ENCODE measurements at places on chromosomes 5 and 9. TPM values are rescaled to one million over a fixed set of nuclear protein-coding genes. Genes with fewer than 3 reads are reported as not detected.

DNA sequence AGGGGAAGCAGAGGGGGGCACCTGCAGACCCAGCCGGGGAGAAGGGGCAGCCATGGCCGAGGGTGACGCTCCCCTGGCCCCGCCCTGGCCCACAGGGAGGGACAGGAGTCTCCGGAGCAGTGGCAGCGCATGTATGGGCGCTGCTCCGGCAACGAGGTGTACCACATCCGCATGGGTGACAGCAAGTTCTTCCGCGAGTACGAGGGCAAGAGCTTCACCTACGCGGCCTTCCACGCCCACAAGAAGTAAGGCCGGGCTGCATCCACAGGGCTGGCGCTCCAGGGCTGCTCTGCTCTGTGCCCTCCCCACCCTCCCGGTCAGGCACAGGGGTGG lies 68.2 kb downstream of the KCNT1 start:
- H3K4me3 ChIP-seq = no peak overlapping the region
- no peak overlapping the region for H3K27ac ChIP-seq
- H3K27me3 ChIP-seq = peaks cover 10% of the 10 kb centered on the region
- H3K4me1 ChIP-seq = no peaks in the 10 kb centered on the region

DNA sequence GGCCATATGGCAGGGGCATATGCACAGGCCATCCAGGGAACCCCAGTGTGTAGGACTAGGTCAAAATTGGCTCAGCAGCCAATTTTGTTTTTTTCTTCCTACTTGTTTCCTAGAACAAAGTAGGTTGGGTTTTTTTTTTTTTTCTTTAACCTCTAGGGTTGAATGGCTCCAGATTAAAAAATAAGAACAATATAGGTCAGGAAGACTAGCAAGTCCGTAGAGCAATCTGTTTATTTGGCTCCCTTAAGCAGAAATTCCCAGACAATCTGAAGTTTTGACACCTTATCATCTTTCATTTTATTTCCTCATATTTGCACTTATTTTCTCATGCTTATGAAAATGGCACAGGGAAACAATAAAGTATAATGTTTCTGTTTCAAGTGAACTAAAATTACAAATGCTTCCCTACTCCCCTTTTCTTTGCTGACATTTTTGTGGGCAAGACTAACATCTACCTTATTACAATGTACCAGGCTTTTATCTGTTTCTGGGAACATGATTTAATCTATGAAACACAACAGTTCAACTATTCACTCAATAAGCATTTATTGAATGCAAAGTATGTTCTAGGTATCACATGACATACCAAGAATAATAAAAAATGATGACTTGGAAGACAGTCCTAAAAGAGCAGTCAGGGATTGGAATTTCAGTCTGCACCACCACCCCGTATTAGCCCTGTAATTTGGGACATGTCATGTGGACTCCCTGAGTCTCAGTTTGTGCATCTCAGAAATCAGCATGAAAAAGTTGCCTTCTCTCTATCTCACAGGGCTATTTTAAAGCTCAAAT lies 30.5 kb downstream of the TLR4 start:
- H3K27ac ChIP-seq = no peak overlapping the region
- peaks cover 20% of the 10 kb centered on the region for H3K4me1 ChIP-seq
- H3K27me3 ChIP-seq = no peaks in the 10 kb centered on the region
- DNase-seq = no peak

DNA sequence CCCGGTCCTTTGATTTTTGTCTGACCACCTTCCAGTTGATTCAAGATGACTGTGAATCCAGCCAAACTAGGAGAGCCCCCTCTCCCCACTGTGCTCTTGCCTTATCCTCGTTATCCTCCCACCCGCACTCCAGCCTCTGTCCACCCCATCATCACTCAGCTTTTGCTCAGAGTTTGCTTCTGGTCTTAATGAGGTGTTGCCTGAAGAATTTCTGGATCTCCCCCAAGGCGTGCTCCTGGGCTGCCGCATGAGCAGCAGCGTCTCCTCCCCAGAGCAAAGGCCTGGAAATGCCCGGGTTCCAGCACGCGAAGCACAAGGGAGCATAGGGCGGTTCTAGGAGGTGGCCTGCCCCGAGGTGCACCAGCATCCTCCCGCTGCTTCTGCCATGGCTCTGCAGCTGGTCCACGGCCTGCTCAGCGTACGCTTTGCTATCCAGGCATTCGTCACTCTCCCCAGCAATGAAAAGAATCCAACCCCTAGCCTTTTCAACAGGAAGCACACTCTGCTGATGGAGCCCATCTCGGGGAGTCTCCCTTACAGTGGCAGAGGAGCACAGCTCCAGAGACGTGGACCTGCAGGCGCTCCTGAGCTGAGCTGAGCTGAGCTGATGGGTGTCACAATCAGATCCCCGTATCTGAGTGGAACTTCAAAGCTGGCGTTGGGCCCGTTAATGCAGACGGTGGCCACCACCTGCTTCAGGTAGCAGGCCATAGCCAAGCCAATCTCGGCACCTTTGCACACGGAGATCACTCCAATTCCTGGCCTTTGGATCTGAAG lies 50.7 kb downstream of the BAAT start:
- no peaks in the 10 kb centered on the region for H3K4me1 ChIP-seq
- H3K36me3 ChIP-seq = no peaks in the 10 kb centered on the region
- no peak overlapping the region for H3K4me3 ChIP-seq
- no peak for DNase-seq

DNA sequence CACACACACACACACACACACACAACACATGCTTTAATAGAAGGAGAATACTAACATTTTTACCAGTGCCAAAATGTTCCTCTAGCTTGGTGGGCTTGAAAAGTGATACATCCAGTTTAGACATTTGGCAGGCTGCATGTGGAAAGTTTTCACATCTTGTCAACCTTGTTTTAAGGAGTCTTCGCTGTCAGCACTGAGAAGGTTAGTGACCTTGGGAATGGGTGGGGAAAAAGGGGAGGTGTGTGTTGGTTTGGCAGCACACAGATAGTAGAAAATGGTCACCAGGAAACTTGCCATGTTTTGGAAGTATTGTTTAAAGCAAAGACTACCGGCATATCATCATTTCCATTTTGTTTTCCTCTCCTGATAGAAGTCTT lies 346.5 kb upstream of the ADAMTSL1 start:
- peaks cover 59% of the 10 kb centered on the region for H3K4me1 ChIP-seq
- H3K27me3 ChIP-seq = no peaks in the 10 kb centered on the region
- no peaks in the 10 kb centered on the region for H3K36me3 ChIP-seq
- H3K27ac ChIP-seq = peak overlapping the region; percentile 58
- H3K4me3 ChIP-seq = no peak overlapping the region

GRCh38 chr9:24036459-24036858 lies 210.4 kb upstream of the ELAVL2 start:
- H3K27me3 ChIP-seq = no peaks in the 10 kb centered on the region
- no peak for DNase-seq
- no peaks in the 10 kb centered on the region for H3K4me1 ChIP-seq
- no peak overlapping the region for H3K27ac ChIP-seq
- H3K36me3 ChIP-seq = no peaks in the 10 kb centered on the region

GRCh38 chr9:132094314-132094791 lies 14.7 kb upstream of the MED27 start:
- H3K27me3 ChIP-seq = peaks cover 5% of the 10 kb centered on the region
- H3K4me1 ChIP-seq = no peaks in the 10 kb centered on the region
- H3K27ac ChIP-seq = no peak overlapping the region
- DNase-seq = no peak

GRCh38 chr5:172854451-172854871 lies 20.4 kb downstream of the ERGIC1 start:
- H3K27me3 ChIP-seq = no peaks in the 10 kb centered on the region
- no peak overlapping the region for H3K4me3 ChIP-seq
- peaks cover 3% of the 10 kb centered on the region for H3K36me3 ChIP-seq
- peak overlapping the region; percentile 88 for H3K27ac ChIP-seq
- H3K4me1 ChIP-seq = peaks cover 77% of the 10 kb centered on the region

DNA sequence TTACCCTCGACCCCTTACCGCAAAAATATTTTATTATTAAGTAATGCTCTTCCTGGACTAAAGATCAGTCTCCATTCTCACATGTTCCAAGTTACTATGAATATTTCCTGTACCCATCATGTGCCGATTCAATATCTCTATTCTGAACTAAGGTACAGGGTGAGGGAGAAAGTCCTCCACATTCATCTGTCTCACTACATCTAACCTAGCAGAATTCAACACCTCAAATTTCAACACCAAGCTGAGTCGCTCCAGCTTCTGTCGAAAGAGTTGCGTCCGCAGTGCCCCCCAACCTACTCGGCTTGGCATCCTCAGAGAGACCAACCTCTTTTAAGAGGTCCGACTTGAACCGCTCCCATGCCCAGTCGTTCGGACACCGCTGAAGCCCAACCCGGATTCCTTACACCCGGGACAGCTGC lies 1.0 kb downstream of the CERT1 start:
- peak overlapping the region; percentile 89 for H3K4me3 ChIP-seq
- no peak for DNase-seq
- no peaks in the 10 kb centered on the region for H3K36me3 ChIP-seq
- H3K27ac ChIP-seq = peak overlapping the region; percentile 97

GRCh38 chr5:80884086-80884813 lies 75.9 kb upstream of the RASGRF2 start:
- H3K27me3 ChIP-seq = no peaks in the 10 kb centered on the region
- DNase-seq = no peak
- no peak overlapping the region for H3K4me3 ChIP-seq
- no peak overlapping the region for H3K27ac ChIP-seq
- H3K36me3 ChIP-seq = no peaks in the 10 kb centered on the region

- no peak overlapping the region for H3K27ac ChIP-seq
- no peak for DNase-seq
- H3K27me3 ChIP-seq = no peaks in the 10 kb centered on the region
- H3K36me3 ChIP-seq = no peaks in the 10 kb centered on the region
- no peak overlapping the region for H3K4me3 ChIP-seq
Observed at GRCh38 chr9:21513431-21513830, 31.3 kb upstream of the IFNE start.

DNA sequence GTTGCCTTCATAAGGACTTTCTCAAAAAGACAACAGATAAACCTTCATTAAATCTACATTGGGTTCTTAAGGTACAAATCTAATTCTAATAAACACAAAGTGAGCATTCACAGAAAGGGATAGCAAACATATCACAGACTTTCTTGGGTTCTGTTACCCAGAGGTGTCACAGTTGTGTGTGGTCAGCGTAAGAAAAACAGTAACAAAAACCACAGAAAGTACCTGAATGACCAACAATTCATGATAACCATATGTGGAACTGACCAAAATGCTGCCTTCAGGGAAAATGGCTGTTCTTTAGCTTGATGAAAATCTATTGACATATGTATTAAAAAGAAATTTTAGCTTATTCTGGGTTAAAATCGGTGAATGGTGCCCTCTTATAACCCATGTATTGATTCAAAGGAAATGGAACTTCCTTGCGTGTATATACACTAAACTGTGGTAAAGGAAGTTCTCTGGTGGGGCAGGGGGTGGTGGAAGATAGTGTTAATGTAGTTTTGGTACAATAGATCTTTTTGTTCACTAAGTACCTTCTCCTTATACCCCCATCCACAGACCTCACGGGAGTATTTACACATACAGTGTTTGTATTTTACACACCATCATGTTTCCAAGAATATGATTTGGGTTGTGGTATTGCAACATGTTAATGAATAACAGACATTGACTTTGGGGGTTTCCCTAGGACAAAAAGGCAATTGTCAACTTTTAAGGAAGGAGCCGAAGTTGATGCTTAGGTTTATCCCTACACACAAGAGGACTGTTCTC lies 152.5 kb downstream of the APBA1 start:
- no peak overlapping the region for H3K4me3 ChIP-seq
- no peaks in the 10 kb centered on the region for H3K27me3 ChIP-seq
- DNase-seq = no peak
- H3K27ac ChIP-seq = no peak overlapping the region
- peaks cover 11% of the 10 kb centered on the region for H3K36me3 ChIP-seq
- no peaks in the 10 kb centered on the region for H3K4me1 ChIP-seq

GRCh38 chr9:113898151-113898550 lies 22.0 kb downstream of the ZNF618 start:
- H3K4me1 ChIP-seq = no peaks in the 10 kb centered on the region
- no peak overlapping the region for H3K4me3 ChIP-seq
- DNase-seq = no peak
- H3K36me3 ChIP-seq = no peaks in the 10 kb centered on the region
- H3K27me3 ChIP-seq = no peaks in the 10 kb centered on the region

DNA sequence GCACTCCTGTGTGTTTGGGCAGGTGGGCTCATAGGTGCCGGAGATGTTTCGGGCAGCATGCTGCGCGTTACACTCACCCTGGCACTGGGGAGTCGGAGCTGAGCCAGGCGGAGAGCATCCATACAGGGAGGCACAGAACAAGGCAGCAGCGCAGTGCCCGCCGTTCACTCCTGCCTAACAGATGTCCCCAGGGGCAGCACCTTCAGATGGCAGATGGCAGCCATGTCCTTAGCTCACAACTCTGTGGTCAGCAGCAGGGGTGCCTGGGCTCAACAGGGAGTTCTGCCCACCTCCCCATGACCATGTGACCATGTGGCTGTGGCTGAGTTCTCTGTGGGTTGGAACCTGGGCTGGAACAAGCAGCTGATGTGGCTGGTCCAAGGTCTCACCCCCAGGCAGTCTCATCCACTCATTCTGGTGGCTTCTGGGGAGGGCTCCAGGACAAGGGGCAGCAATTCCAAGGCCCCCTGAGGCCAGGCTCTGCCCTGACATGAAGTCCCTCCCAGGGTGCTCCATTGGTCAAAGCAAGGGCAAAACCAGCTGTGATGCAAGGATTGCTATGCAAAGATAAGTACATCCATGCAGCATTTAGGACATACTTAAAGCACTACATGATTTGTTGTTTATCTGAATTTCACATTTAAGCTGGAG lies 64.2 kb downstream of the MRPL36 start:
- no peaks in the 10 kb centered on the region for H3K27me3 ChIP-seq
- no peak overlapping the region for H3K27ac ChIP-seq
- no peaks in the 10 kb centered on the region for H3K36me3 ChIP-seq
- no peaks in the 10 kb centered on the region for H3K4me1 ChIP-seq
- H3K4me3 ChIP-seq = no peak overlapping the region

DNA sequence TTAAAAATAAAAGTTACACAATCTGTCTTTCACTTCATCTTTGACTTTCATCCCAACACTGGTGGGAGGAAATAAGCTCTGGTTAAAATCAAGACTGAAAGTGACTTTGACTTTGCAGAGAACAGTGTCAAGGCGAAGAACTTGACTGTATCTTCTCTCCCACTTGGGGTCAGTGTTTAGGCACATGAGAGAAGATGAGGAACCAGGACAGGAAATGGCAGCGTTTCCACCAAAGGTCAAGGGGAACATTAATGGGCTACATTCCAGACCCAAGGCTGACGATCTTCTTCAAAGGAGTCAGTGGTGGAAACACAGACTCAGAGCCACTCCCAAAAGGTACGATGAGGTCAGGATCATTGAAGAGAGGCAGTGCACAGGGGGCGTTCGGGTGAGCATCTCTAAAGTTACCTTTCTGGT lies 409.5 kb downstream of the ARHGEF28 start:
- H3K27ac ChIP-seq = no peak overlapping the region
- no peaks in the 10 kb centered on the region for H3K27me3 ChIP-seq
- no peak overlapping the region for H3K4me3 ChIP-seq
- no peak for DNase-seq
- peaks cover 13% of the 10 kb centered on the region for H3K4me1 ChIP-seq

- H3K27me3 ChIP-seq = no peaks in the 10 kb centered on the region
- no peak overlapping the region for H3K4me3 ChIP-seq
- no peaks in the 10 kb centered on the region for H3K36me3 ChIP-seq
- H3K27ac ChIP-seq = no peak overlapping the region
- no peak for DNase-seq
Observed at GRCh38 chr5:155686131-155686530, 640.8 kb upstream of the SGCD start.

- H3K36me3 ChIP-seq = no peaks in the 10 kb centered on the region
- no peaks in the 10 kb centered on the region for H3K27me3 ChIP-seq
- no peaks in the 10 kb centered on the region for H3K4me1 ChIP-seq
- no peak overlapping the region for H3K4me3 ChIP-seq
Observed at GRCh38 chr5:107794741-107795140, 124.0 kb upstream of the EFNA5 start.

Gene SET
- 191 TPM for total RNA-seq

Gene ZDHHC11
- 11.8 TPM for total RNA-seq

Gene STK32A
- total RNA-seq = 1.3 TPM

Gene SHLD3
- 1.9 TPM for total RNA-seq

Gene C5orf52
- total RNA-seq = not detected

Gene ORM2
- not detected for total RNA-seq

Gene C8G
- total RNA-seq = not detected

Data from esophagus muscularis mucosa (tissue), 4 donors.